Right ventricle myocardium inferior (tissue), 1 donor: ENCODE measurements at places on chromosomes 12 and 14. TPM values are rescaled to one million over a fixed set of nuclear protein-coding genes. Genes with fewer than 3 reads are reported as not detected.

Gene EPS8
- total RNA-seq = 20.7 TPM

Gene KRT78
- total RNA-seq = not detected

DNA sequence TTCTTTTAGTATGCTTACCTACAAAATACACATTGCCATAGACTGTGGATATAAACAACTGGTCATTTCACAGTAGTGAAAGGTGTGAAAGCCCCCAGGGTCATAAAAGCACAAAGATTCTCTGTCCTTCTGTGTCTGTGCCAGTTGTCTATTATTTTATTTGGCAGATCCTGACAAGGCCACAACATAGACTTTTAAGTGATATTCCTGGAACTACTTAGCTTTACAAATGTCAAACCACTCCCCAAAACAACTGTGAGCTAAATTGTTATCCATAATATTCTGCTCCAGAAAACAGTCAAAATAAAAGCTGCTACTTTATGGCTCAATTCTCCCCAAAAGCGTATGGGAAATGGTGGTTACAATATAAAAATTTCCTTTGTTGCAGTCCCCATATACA is 172.1 kb downstream of the SEC23A start:
- no peak for DNase-seq

DNA sequence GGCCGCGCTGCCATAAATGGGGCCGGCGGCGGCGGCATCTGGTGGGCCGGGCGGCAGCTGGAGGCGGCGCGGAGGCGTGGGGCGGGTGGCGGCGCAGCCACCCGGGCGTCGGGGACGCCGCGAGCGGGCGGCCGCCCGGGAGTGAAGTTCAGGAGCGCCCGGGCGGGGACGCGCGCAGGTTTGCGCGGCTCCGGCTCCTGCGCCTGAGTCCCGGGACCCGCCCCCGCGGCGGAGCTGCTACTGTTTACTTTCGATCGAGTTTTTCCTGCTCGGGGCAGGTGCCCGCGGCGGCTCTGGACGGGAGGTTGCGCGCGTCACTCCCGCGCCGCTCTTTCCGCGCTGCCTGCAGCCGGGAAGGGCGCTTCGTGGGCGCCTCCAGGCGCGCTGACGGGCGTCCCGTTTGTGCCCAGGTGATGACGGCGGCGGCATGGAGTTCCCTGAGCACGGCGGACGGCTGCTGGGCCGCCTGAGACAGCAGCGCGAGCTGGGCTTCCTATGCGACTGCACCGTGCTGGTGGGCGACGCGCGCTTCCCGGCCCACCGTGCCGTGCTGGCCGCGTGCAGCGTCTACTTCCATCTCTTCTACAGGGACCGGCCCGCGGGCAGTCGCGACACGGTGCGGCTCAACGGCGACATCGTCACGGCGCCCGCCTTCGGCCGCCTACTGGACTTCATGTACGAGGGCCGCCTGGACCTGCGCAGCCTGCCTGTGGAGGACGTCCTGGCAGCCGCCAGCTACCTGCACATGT is at the start of gene ZBTB42:
TSS of gene ZBTB42 (plus strand) at position 331 of the 749 bp plus-strand sequence. CDS start at position 428, 97 bp downstream.
- peak; percentile 89 for DNase-seq

Gene IAPP
- not detected for total RNA-seq

- DNase-seq = no peak
Measured at GRCh38 chr14:103679351-103679750, 35.9 kb downstream of the XRCC3 start.

DNA sequence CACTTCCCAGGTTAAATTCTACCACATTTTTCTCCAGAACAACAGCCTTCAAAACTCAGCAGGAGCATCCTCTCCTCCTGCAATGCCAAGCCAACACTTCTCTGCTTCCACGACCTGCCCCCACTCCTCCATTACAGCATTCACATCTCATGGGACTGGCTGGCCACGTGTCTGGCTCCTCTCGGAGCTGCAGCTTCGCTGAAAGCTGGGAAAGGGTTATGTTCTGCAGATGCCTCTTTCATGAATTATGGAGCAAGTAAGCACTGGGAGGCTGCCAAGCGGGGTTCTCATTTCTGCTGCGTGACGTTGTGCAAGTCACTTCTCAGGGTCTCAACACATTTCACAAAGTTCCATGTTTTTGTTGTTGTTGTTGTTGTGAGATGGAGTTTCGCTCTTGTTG is 142.2 kb upstream of the RFLNA start:
- DNase-seq = no peak

Gene RTN1
- total RNA-seq = 1.6 TPM
